ENCODE measurements at places on chromosomes 13 and 19.

- DNase-seq: peak; percentile 42
Measured at GRCh38 chr13:67238277-67238859, 8.2 kb upstream of the PCDH9 start.

DNA sequence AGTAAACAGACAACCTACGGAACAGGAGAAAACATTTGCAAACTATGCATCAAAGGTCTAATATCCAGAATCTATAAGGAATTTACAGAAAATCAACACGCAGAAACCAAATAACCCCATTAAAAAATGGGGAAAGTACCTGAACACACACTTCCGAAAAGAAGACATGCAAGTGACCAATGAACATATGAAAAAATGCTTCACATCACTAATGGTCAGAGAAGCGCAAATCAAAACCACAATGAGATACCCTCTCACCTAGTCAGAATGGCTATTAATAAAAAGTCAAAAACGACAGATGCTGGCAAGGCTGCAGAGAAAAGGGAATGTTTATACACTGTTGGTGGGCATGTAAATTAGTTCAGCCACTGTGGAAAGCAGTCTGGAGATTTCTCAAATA is 29.5 kb downstream of the SLC25A15 start:
- no peak for DNase-seq

GRCh38 chr13:74066937-74067336 is 67.3 kb downstream of the KLF12 start:
- DNase-seq: no peak

GRCh38 chr19:359653-359925 is 15.0 kb upstream of the MIER2 start:
- no peak for DNase-seq

GRCh38 chr19:35509018-35509652 is 4.3 kb downstream of the DMKN start:
- DNase-seq: no peak

- peak; percentile 99 for DNase-seq
Measured at GRCh38 chr19:39403331-39404312, 3.0 kb upstream of the ZFP36 start.

DNA sequence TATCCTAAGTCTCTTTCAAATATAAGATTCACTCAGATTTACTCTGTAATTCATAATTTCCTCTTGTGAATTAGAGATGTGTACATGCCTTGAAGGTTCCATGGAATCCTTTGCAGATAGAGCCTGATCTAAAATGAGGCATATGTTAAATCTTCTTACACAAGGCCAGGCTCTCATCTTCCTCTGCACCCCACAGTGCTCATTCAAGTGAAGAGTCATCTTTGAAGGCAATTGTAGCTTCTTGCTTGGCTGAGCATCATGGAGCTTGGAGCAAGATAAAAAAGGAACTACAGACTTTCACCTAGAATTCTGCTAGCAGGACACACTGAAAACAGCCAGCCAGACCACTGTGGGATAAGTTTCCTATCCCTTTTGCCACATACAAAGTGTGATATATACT is 566.4 kb downstream of the PCDH9 start:
- no peak for DNase-seq

- peak; percentile 38 for DNase-seq
Measured at GRCh38 chr13:28494778-28495537, at the start of gene FLT1. FLT1 (minus strand) TSS chr13:28495128; CDS start chr13:28494843, 285 bp downstream.

- DNase-seq: no peak
Measured at GRCh38 chr19:14550201-14550754, 20.9 kb downstream of the TECR start.

DNA sequence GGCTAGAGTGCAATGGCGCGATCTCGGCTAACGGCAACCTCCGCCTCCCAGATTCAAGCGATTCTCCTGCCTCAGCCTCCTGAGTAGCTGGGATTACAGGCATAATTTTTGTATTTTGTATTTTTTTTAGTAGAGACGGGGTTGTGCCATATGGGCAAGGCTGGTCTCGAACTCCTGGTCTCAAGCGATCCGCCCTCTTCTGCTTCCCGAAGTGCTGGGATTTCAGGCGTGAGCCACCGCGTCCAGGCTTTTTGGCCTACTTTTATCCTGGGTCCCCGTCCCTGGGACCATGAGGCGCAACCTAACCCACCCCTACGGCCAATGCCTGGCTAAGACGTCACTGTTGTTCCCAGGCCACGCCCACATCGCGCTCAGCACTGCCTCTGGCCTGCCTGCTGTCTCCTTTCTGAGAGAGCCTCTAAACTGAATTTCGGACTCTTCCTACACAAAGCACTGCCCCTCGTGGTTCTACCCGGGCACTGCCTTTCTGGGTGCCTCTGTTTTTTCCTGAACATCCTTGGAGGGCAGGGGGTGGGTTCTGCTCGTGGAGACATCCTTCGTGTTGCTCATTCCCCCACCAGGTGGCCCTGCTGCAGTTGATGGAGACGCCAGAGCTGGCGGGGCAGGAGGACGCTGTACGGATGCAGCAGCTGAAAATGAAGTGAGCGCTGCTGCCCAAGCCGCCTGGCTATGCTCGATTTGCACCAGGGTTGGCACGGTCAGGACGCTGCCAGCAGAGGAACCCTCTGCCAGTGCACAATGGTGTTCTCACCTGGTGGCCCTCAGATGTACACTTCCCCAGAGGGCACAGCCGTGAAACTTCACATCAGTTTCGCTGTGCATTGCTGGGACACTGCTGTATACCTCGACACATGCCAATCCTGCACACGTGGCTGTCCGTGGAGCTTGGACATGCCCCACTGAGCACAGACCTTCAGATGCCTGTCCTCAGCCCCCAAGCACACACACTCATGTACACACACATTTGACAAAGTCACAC is 2.0 kb downstream of the REX1BD start:
- DNase-seq: no peak

DNA sequence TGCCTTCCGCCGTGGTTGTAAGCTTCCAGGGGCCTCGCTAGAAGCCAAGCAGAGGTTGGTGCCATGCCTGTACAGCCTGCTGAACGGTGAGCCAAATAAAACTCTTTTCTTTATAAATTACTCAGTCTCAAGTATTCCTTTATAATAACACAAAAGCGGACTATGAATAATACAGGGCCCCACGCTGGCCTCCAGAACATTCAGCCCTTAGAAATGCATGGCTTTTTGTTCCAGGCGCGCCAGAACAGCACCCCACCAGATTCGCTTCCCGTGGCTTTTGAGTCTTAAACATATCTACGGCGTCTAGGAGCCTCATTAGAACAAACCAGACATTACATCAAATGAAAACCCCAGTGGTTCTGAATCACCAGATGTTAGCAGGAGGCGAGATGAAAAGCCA is 75.1 kb downstream of the SLC15A1 start:
- peak; percentile 9 for DNase-seq

DNA sequence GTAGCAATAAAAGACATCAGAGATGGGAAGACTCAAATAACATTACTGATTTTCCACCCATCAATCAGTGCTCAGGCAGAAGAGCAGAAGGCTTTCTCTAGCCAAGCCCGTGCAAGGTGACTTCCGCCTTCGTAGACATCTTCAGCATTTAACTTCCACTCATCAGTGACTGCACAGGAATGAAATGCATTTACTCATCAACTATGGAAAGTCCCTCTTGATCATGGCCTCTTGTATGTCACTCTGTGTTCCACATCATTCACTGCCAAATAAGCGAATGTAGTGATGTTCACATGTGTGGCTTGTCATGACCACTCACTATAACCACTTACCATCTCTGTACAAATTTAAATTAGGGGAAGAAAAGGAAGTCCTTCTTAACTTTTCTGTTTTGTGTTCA is 49.4 kb downstream of the SACS start:
- DNase-seq: peak; percentile 68

DNA sequence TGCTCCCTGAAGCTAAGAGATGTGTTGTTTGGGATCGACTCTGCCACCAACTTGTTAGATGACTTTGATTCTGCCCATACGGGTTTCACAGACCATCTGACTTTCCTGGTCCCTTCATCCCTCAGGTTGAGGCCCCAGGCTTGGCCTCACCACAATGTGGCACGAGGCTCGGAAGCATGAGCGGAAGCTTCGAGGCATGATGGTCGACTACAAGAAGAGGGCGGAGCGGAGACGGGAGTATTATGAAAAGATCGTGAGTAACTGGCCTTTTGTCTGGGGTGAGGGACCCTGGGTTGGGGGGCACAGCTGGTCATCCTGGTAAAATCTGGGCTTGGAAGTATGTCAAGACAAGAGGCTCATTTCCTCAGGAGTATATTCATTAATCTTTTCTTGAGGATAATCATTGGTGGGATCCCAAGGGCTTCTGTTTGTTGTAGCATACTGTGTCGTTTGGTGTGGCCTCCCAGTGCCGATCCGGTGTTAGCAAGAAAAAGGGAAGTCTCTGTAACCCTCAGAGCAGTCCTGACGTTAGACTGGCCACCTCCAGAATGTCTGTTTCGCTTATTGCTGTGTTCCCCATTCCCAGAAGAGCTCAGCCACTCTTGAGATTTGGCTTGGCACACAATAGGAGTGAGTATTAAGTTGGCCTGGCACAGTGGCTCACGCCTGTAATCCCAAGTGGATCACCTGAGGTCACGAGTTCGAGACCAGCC is 1.4 kb downstream of the CLASRP start:
- DNase-seq: no peak

- no peak for DNase-seq
Measured at GRCh38 chr13:90237852-90238251, 1109.6 kb upstream of the MIR17HG start.

GRCh38 chr19:48351341-48351752 is 12.4 kb downstream of the TMEM143 start:
- peak; percentile 33 for DNase-seq

GRCh38 chr13:23392313-23392712 is 41.2 kb downstream of the SACS start:
- DNase-seq: no peak

- DNase-seq: no peak
Measured at GRCh38 chr13:40874138-40874779, 84.8 kb downstream of the SLC25A15 start.

DNA sequence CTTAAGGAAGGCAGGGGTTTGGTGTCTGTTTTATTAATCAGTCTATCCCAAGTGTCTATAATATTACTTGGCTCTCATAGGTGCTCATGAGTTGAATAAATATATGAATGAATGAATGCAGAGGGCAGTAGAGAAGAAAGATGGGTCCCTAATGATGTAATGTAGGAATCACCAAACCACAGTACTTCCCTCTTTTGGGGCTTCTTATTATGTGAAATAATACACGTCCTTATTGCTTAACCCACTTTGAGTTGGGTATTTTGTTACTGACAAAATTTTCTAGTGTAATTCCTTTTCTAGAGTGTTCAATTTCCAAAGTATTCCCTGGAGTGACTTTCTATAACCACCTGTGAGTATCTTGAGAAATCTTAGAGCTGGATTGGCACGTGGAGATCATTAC is 13.2 kb downstream of the KLK5 start:
- DNase-seq: no peak

DNA sequence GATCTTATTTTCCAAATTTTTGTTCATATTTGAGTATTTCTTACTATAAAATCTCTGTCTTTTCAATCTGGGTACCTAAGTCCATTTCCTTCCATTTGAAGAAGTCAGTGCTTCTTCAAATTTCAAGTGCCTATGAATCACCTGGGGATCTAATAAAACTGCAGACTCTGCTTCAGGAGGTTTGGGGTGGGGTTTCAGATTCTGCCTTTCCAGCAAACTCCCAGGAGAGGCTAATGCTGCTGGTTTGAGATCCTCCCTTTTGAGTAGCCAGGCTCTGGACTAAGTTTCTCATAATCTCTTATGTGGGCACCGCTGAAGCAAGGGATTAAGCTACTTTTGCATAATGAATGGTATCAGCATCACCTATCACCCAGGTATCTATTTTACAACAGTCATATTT is 242.4 kb downstream of the RGCC start:
- no peak for DNase-seq

DNA sequence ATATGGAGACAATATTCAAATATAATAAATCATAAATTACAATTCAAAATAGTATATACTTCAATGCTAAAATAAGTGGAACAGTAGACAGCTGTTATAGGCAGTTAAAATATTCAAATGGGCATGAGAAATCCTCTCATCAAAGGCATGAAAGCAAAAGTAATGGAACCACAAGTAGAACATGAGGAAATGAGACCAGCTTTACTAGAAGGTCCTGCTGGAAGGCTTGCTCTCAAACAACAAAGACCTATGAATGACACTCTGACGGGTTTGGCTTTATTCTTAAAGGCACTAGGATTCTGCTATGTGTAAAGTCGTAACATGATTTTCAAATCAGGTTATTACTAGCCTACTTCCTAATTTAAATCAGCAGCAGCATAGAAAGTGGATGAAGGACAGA is 148.1 kb downstream of the VWA8 start:
- DNase-seq: no peak

DNA sequence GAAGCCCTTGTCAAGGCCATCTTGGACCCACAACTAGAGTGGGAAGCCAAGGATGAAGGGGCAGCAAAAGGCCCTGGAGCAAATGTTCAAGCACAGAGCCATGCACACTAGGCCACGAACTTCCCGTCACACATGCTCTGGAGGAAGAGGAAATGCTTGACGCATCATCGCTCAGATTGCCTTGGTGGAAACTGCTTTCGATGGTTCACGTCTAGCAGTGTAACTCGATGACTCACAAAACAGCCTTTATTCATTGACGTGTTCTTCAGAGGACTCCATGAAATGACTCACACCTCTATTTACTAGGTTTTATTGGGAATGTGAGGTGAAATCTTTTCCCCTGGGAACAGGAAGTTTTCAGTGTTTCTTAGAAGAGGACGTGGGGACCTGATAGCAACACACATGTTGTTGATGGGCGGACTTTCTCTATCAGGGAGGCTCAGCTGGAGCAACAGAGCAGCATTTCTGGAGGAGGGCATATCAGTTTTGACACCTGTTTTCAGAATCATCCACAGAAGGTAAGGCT is 79.8 kb upstream of the FLT1 start:
- peak; percentile 97 for DNase-seq

- peak; percentile 66 for DNase-seq
Measured at GRCh38 chr19:42252365-42253244, 2.3 kb downstream of the ERF start.

GRCh38 chr13:27311518-27312210 is 41.0 kb downstream of the RASL11A start:
- no peak for DNase-seq

GRCh38 chr13:23007426-23007825 is 173.4 kb upstream of the SGCG start:
- no peak for DNase-seq

DNA sequence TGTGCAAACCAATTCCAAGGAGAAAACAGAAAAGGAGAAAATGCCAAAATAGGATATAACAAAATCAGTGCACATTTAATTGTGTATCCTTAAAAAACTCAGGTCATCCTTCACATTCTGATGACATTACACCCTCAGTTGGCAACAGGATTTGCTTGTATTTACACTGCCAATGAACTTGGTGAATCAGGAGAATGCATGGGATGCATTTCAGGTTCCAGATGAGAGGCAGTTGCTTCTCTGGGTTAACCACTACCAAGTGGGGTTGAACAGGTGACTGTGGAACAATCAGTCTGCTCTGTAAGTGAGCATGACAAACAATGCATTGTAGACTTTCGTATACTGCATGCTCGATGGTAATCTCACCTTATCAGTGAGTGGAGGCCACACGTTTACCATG is 79.1 kb downstream of the STARD13 start:
- peak; percentile 51 for DNase-seq

- DNase-seq: no peak
Measured at GRCh38 chr19:37362733-37363132, 8.2 kb upstream of the ZNF527 start.

- no peak for DNase-seq
Measured at GRCh38 chr13:28541966-28542365, 47.0 kb upstream of the FLT1 start.

- no peak for DNase-seq
Measured at GRCh38 chr13:35025314-35025713, 83.2 kb downstream of the NBEA start.

GRCh38 chr13:37443538-37443937 is 155.0 kb downstream of the POSTN start:
- DNase-seq: peak; percentile 79

All from HFFc6 (cell line).